ENCODE measurements at places on chromosomes 16 and 17. TPM values are rescaled to one million over a fixed set of nuclear protein-coding genes. Genes with fewer than 3 reads are reported as not detected.

NPIPB12 gene
- 44.3 TPM for total RNA-seq

MAPT gene
- 1.7 TPM for total RNA-seq

MMP2 gene
- total RNA-seq = not detected

ABCC6 gene
- total RNA-seq = 0.07 TPM

MYH11 gene
- total RNA-seq = not detected

PTGES3L gene
- total RNA-seq = 0.90 TPM

KRTAP9-8 gene
- total RNA-seq = not detected
